Adipocyte (in vitro differentiated cells): ENCODE measurements at places on chromosomes 11 and 22.
A peak's percentile ranks its signal among the peaks of the same experiment; 100 is the strongest.

- no peak for DNase-seq
Measured at GRCh38 chr11:2247496-2247895, 22.9 kb downstream of the ASCL2 start.

DNA sequence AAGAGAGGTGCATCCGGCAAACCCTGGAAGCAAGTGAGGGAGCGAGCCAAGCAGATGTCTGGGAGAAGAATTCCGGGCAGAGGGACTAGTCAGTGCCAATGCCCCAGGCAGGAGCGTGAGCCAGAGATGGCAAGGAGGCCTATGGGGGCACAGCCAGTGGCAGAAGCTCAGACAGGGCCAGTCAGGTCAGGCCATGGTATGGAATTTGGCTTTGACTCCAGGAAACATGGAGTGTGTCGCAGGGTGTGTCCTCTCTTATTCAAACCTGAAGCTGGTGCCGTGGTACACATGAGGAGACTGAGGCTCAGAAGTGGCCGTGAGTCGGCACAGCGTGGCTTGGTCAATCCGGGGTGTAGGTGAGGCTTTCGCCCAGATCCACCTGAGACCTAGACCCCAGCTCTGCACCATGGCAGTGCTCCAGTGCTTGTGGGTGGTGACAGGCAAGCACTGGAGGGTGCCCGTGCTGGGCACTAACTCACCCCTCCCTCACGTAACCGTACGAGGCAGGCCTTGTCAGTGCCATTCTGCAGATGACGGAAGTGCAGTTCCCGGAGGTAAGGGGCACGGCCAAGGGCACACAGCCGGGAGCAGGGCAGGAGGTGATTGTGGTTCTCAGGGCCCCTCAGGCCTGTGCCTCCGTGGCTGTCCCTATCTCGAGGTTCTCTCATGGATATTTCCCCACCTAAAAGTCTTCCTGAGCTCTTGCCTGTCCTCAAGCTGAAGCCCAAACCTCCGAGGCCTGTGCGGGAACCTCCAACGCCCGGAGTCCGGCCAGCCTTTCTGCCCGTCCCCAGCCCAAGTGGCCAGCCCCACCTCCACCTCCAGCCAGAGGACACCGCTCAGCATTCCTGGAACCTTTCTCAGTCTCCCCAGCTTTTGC is 10.6 kb upstream of the SPI1 start:
- no peak for DNase-seq

- DNase-seq = peak; percentile 92
Measured at GRCh38 chr22:29072193-29072978, 449 bp upstream of the KREMEN1 start.

DNA sequence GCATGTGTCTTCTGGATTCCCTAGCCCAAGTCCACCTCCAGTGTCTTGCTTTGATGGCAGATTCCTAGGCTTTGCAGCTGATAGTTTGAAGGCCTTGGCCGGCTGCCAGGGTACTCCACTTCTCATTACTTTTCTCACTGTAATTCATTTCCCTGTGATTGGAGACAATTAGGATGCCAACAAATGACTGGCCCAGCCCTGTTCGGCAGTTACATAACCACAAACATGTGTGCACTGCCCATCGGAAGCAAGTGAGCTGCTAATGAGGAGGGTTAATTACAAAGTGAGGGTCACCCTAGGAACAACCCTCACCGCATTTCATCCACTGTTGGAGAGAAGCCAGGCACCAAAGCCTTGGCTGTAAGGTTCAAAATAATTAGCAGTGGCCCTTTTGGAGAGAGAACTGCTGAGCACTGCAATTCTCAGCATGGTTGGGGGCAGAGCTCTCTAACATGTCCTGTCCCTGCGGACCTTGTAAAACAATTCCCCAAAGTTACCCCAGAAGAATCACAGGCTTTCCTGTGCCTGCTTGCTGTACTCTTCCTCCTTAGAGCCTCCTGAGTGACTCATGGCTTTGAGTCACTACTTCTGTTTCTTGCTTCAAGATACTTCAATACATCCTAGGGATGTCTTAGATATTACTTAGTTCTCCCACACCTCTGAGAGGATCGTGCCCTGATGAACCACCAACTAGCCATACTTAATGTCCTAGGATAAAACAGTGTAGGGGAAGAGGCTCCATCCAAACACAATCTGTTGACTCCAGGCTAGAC is 109.7 kb upstream of the GALNT18 start:
- DNase-seq = peak; percentile 19

DNA sequence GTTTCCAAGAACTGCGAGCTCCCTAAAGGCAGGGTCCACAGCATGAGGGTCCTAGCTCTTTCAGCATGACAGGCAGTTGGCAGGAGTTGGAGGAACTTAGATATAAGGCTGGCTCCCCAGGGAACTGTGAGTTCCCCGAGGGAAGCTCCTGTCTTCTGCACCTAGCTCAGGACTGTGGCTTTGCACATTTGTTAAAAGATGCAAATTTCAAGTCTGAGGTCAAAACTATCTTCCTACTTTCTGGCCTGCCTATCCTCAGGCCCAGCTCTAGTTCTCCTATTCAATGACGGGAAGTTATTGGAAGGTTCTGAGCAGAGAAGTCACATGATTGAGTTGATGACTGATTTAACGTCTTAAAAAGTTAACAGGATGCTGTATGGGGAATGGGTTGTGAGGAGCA is 11.7 kb upstream of the UCP3 start:
- DNase-seq = no peak

GRCh38 chr11:119999220-119999619 is 138.7 kb downstream of the TRIM29 start:
- no peak for DNase-seq

DNA sequence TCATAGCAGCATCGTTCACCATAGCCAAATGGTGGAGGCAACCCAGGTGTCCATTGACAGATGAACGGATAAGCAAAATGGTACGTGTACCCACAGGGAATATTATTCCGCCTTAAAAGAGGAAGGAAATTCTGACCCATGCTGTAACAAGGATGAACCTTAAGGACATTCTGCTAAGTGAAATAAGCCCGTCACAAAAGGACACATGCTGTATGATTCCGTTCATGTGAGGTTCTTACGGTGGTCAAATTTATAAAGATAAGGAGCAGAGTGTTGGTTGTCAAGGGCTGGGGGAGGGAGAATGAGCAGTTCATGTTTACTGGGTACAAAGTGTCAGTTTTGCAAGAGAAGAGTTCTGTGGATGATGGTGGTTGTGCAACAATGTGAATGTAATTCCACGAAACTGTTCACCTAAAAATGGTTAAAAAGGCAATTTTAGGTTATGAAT is 26.3 kb downstream of the APOL1 start:
- peak; percentile 25 for DNase-seq

- peak; percentile 25 for DNase-seq
Measured at GRCh38 chr11:116193321-116194131, 579.3 kb downstream of the BUD13 start.

DNA sequence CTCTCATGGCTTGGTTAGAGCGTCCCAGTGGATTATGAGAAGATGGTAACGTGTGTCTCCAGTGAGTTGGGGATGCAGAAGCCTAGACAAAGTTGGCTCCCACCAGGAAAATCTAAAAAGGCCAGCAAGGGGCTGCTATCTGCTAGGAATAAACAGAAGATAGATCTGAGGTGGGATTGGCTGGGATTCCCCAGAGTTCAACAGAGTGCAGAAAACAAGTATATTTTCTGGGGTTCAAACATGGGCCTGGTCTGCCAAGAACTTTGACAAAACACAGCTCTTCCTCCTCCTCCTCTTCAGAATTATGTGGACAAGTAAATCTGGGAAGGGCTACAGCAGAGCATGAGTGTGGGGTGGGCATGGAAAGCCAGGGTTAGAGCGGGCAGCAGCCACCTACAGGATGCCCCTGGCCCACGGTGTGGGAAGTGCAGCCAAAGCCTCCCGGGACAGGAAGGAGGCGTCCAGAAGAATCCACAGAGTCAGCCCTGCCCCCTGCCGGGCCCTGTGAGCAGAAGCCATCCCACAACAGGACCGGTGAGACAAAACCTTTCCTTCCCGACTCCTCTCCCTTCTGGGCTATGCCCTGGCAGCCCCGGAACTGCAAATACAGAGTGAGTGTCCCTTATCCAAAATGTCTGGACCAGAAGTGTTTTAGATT is 67.1 kb downstream of the CD82 start:
- DNase-seq = no peak

DNA sequence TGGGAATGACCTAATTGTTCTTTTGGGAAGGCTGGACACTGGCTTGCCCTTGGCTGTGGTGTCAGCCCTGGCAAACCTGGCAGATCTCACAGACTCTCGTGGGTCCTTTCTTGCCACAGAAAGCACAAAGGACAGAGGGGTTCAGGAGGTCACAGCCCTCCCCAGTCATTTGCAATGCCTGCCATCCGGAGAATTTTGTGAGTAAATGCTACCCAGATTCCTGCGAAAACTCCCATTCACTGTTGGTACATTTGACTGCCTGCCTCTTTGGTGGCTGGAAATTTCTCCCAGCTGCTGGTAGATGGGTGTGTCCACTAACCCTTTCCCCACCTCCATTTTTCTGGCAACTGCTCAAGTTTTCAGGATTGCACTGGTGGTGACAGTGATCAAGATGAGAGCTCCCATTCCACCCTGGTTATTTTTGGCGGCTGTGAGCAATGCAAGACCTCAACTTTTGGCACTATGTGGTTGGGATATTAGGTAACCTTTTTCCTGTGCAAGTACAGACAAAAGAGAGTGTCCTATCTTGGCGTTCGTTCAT is 155.7 kb downstream of the NAV2 start:
- DNase-seq = peak; percentile 30

GRCh38 chr22:23065495-23066122 is 4.7 kb upstream of the GNAZ start:
- DNase-seq = no peak

- DNase-seq = no peak
Measured at GRCh38 chr11:40542821-40543220, 916.6 kb downstream of the LRRC4C start.

DNA sequence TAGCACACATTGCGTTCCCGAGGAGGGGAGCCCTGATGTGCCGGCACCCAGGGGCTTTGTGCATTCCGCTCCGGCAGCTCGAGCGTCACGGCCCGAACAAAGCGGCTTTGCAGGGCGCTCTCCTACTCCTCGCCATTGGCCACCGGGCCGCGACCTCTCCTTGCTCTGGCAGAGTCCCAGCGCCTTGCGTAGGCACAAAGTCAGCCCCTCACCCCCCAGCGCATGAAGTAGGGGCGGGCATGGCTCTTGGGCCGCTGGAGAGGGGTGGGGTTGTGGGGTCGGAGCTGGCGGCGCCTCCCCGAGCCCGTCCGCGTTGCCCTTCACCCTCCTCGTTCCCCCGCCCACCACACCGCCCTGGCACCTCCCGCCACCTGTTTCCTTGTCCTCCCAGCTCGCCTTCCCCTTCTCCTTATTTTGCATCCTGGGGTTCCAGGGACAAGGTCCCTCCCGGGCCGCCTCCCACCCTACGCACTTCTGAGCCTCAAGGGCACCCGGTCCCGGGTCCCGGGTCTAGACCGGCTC is 753 bp upstream of the PPARA start:
- DNase-seq = peak; percentile 34

- DNase-seq = peak; percentile 73
Measured at GRCh38 chr11:121895919-121896318, 220.1 kb downstream of the BLID start.

GRCh38 chr11:92697461-92698312 is 271.8 kb upstream of the MTNR1B start:
- no peak for DNase-seq

- no peak for DNase-seq
Measured at GRCh38 chr11:133864756-133865155, 19.4 kb upstream of the SPATA19 start.

DNA sequence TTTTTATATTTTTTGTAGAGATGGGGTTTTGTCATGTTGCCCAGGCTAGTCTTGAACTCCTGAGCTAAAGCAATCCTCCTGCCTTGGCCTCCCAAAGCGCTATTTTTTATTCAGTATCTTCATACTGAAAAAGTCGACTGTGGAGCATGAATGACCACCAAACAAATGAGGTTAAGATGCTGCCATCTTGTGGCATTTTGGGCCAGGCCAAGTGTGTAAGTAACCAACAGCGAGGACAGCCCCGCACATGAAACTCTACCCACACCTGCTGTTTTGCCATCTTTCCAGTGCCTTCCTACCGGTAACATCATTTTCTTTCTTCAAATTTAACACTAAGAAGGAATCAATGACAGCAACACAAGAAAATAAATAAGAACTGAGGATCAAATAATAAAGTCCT is 32.2 kb upstream of the AQP11 start:
- peak; percentile 17 for DNase-seq

DNA sequence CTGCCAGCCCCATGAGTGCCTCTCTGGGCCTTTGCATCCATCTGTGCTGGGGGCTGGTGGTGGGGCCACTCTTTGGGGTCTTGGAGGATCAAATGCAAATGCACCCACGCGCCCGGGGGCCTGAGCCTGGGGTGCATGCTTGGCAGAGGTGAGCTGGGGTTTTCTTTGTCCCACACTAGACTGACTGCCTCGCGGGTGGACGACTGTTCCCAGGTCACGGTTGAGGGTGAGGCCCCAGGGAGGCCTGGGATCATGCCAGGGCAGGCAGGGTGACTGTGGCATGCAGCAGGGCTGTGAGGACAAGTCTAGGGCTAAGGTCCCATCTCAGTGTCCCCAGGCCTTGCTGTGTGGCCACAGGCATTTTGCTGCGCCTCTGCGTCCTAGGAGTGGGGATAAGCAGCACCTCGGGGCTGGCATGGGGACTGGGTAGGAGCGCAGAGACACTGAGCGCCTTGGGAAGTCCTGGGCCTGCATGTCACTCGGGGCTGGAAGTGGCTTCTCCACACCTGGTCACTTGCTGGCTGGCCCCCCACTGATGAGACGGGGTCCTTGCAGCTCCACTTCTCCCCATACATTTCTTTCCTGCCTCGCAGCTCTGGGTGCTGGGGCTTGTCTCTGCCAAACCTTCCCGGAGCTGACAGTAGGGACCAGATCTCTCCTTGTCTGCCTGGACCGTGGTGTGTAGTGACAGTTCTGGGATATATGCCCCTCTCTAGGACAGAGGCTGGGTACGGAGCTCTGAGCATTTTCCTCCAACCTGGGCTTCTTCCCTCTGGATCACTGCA is 133.1 kb downstream of the CTTN start:
- no peak for DNase-seq

GRCh38 chr11:3623767-3624458 is 17.9 kb downstream of the ART5 start:
- DNase-seq = no peak

GRCh38 chr11:91972665-91973266 is 251.9 kb upstream of the FAT3 start:
- DNase-seq = no peak

DNA sequence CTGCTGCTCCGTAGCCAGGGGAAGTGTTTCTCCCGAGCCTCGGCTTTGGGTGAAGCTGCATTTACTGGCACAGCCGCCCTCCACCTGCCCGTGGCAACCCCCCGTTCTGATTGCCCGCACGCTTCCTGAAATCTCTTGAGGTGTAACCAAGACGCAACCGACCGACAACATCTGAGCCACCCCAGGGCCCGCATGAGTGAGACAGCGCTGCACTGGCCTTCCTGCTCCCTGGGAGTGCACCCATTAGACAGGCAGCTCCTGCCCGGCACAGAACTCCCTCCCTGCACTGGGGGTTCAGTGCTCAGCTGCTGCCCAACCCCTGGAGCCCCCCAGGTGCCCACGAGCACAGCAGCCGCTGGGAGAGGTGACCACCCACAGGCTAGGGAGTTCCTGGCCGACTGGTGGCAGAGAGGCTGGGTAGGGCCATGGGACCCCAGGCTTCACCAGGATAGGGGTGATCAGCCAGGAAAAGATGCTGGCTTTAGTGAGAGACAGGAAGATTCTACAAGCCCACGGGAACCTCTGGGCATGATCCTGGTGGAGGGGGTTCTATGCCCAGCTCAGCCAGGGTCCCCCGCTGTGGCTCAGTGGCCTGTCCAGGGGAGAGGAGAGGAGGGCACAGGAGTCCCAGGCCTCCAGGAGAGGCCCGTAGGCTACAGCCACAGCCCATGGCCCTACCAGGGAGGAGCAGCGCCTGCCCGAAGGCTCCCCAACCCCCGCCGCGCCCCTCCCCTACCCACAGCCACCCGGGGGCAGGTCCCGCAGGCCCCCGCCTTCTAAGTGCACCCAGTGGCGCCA is 14.6 kb downstream of the PLXNB2 start:
- DNase-seq = no peak
